NCI-H1092 treated with DMSO at 0.1 percent for 48 hours (cell line): ENCODE measurements at places on chromosomes 11 and 22.

DNA sequence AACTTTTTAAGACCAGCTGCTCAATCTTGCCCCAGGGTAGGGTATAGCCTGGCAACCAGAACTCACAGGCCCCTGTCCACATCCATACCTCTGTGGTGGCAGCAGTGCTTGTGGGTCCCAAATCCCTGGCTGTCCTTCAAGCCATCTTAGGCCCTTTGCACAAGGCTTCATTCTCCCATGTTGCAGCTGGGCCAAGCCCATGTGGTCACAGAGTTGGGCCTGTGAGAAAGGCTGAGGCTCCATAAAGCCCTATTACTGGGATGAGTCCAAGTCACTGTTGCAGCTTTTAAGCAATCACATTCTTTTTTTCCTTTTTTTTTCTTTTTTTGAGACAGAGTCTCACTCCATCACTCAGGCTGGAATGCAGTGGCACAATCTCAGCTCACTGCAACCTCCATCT, 47.9 kb upstream of the SLC25A1 start:
- no peak for DNase-seq

- DNase-seq = no peak
These were observed 34.5 kb upstream of the ANO3 start for GRCh38 chr11:26297189-26297975.

DNA sequence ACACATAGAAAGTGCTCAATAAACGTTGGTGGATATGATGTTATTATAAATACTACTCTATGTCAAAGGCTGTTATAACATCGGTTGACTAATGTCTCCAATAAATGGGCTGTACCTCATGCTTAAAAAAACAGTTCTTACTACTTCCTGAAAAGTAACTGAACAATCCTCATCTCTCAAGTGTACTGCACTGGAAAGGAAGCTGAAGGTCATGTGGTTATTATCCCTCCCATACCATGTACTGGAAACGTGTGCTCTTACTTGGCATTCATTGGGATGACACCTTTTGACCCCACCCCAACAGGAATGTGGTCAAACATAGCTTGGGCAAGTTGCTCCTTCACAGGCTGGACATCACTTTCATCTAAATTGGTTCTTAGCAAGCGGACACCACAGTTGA, 10.6 kb downstream of the RTCB start:
- no peak for DNase-seq

GRCh38 chr11:68551223-68551622, 90.7 kb downstream of the PPP6R3 start:
- no peak for DNase-seq

DNA sequence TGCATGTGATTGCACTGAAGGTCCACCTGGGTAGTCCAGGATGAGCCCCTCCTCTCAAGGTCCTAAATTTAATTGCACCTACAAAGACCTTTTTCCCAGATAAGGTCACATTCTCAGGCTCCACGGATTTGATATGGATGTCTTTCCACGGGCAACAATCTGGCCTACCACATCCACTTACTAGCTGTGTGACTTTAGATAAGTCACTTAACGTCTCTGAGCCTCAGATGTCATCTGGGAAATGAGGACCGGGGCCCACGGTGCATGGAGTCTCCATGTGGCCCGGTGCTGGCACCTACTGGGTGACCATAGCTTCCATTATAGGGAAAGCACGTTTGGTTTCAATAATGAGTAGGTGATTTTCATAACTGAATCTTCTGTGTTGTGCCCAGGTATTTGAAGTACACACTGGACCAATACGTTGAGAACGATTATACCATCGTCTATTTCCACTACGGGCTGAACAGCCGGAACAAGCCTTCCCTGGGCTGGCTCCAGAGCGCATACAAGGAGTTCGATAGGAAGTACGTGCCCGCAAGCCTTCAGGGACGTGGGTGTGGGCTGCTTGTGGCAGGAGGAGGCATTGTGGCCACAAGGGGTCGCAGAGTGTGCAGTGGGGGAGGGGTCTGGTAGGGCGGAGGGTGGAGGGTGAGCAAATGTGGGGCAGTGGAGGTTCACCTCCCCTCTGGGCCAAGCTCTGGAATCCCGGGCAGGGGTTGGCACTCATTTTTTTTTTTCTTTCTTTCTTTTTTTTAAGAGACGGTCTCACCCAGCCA, 55.7 kb downstream of the ARHGAP8 start:
- DNase-seq = no peak

DNA sequence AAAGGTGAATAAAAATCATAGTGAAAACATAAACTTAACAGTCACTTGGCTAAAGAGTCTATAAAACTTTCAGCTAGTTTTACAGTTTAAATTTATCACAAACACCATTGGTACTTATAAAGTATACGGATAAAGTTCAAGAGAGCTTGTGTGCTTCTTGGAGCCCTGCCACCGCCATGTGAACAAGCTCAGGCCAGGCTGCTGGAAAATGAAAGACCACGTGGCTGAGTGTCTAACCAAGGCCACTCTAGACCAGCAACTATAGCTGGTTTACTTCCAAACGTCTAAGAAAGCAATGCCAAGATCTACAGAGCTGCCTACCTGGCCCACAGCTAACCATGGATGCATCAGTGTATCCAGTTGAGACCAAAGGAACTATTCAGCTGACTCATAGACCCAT, 66.3 kb upstream of the API5 start:
- no peak for DNase-seq

DNA sequence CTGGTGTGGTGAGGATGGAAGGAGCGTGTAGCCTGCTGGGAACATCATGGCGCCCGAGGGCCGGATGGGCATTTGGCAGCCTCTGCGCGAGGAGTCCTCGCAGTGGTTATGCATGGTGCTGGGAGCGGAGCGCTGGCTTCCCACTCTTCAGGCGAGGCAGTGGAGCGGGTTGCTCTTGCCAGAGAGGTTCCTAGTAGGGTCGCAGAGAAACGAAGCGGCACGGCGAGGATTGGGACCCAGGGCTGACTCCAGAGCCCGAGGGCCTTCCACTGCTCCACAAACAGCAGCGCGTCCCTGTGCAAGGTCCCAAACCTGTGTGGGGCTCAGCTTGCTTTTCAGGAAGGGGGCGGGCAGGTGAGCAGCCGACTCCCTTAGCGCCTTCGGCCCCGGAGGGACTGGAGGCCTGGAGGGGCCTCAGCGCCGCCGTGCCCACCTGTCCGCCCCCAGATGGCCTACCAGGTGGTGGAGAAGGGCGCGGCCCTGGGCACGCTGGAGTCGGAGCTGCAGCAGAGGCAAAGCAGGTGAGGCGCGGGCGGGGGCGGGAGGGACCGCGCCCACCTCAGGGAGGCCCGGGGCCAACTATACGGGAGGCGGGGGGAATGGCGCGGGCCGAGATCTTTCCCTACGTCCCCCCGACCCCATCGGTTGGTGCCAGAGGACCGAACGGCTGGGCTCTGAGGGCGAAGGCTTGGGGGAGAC, 7.2 kb downstream of the ATG16L2 start:
- DNase-seq = no peak

DNA sequence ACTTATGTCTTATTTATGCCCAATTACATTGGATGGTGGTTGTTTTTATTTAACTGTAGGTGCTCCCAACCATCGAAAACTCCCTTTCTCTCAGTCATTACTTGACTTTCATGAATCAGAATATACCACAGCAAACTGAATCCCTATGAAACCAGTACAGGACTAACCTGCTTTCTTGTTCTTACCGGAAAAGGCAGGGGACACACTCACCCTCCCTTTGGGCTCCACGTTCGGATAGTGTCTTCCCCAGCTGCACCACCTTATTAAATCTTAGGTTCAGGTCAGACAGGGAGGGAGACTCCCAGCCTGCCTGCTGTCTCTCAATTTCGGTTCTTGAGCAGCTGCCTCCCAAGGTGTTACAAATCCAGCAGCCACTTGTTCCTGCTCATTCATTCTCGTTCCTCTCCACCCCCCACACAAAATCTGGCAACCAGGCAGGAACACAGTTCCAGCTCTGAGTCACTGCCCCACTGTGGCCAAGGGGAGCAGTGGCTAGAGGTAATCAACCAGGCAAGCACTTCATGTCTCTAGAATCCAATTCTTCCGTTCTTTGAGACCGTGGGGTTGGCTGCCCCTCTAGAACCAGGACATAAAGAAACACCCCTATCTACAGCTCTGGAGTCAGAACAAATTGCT, 133.0 kb downstream of the PLEKHA7 start:
- peak; percentile 53 for DNase-seq
